Activated naive CD8-positive, alpha-beta T cell treated with anti-CD3 and anti-CD28 coated beads for 36 hours (primary cell): ENCODE measurements at places on chromosomes 16 and 17.
A peak's percentile ranks its signal among the peaks of the same experiment; 100 is the strongest.

- no peak for DNase-seq
Observed at GRCh38 chr16:53821957-53822625, 118.1 kb downstream of the FTO start.

DNA sequence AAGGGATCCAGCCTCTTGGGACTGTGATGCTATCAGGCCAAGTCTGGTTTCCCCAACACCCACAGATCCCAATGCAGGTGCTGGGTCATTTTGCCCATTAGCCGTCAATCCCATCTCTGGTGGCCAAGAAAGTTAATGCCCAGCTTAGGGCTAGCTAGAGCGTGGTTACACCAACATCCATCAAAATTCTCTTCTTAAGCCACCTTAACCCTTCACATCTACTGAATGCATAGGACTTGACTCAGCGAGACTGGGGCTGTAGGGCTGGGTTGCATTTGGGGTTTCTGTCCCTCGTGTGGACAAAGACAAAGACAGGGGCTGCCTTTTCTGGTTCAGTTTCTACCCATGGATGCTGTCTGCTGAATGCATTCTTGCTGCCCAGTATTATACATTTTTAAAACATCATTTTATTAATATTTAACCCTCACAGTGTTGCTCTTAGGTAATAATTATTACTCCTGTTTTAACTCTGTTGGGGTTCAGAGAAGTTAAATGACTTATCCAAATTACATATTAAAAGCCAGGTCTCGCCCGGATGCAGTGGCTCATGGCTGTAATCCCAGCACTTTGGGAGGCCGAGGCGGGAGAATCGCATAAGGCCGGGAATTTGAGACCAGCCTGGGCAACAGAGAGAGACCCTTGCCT is 141.1 kb upstream of the NOL11 start:
- DNase-seq = no peak

- peak; percentile 3 for DNase-seq
Observed at GRCh38 chr16:55370762-55371482, 46.9 kb downstream of the IRX6 start.

- DNase-seq = no peak
Observed at GRCh38 chr17:82394278-82394677, 22.7 kb downstream of the UTS2R start.

DNA sequence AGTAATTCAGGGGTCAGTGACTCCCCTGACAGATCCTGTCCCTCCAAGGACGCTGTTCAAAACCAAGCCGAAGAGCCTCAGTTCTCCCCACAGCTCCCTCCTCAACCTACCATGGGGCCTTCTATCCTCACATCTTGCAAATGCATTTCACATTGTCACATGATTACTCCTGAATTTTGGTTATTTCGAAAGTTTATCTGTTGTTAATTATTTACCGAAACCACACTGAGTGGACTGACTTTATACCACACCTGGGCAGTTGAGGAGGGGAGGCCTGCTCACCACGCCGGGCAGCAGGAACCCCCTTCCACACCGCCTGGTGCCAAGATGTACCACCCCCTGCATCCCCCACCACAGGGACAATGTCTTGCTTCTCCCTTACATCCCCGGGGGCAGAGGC is 4.7 kb downstream of the TIMP2 start:
- DNase-seq = no peak

GRCh38 chr16:12330946-12331345 is 354.4 kb downstream of the SNX29 start:
- no peak for DNase-seq

GRCh38 chr17:49965524-49965909 is 3.5 kb upstream of the DLX4 start:
- DNase-seq = no peak

- no peak for DNase-seq
Observed at GRCh38 chr17:36869856-36870719, 67.2 kb upstream of the LHX1 start.

GRCh38 chr16:24288516-24288915 is 32.4 kb downstream of the CACNG3 start:
- DNase-seq = no peak

- DNase-seq = no peak
Observed at GRCh38 chr16:79864781-79865391, 264.3 kb upstream of the MAF start.

GRCh38 chr16:8962393-8963009 is 1.2 kb downstream of the USP7 start:
- peak; percentile 58 for DNase-seq

DNA sequence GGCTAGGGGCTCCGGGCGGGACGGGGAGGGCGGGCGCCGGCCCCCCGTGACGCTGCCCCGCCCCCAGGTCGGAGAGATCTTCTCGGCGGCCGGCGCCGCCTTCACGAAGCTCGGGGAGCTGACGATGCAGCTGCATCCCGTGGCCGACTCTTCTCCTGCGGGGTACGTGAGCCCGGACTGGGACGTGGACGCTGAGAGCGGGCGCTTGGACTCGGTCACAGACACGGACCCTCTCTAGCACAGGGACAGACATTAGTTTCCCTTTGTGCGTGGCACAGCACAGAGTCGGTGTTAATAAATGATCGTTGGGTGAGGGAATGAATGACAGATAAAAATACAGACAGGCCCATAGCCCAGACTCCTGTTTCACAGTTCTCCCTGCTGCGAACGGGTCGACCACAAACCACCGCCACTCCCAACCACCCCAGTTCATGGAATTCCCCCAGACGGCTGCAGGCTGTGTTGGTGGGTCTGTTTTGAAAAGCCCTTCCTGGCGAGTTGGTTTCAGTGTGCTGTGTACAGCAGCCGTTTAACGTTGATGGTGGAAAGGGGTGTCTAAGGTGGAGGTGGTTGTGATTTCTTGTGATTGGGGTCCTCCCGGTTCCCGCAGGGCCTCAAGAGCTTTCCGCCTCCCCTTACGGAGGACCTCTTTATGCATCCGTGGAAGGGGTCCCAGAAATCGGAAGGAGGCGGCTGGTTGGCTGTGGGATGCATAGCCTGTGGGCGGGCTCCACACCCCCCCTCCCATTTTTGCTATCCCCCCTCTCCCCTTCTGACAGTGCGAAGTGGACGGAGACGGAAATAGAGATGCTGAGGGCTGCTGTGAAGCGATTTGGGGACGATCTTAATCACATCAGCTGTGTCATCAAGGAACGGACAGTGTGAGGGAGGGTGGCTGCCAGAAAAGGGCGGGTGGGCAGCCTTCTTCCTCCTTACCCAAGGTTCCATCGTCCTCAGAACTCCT is 2.9 kb downstream of the RNASEK start:
- DNase-seq = peak; percentile 85

DNA sequence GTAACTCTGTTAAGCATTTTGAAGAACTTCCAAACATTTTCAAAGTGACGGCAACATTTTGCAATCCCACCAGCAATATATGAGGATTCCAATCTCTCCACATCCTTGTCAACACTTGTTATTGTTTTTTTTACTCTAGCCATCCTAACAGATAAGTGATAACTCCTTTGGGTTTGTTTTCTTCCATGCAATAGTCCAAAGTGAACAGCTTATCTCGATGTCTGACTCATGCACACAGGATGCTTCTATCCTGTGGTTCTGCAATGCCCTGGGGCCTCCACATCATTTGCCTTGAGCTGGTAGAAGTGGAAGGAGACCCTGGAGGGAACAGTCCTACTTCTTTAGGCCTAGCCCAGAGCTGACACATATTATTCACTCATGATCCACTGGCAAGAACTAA is 13.0 kb downstream of the TLE7 start:
- no peak for DNase-seq

DNA sequence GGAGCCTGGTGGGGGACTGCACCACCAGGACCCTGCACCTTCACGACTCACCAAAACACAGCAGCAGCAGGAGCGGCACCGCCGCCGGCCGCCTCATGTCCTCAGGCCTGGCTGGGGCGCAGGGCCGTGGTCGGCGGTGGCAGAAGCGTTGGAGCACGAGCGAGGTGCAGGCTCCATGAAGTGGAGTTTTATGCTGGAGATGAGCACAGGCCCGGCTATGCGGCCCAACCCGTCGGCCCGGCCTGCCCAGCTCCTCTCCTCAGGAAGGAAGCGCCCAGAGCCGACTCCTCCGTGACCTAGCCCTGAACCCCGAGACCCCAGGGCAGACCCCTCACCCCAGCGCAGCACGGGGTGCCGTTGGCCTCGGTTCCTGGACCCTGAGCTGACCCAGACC is at the start of gene PRSS27:
Gene PRSS27 (minus strand): TSS at position 161 of the 394 bp plus-strand sequence. CDS start 64 bp downstream, at position 97.
- DNase-seq = no peak

DNA sequence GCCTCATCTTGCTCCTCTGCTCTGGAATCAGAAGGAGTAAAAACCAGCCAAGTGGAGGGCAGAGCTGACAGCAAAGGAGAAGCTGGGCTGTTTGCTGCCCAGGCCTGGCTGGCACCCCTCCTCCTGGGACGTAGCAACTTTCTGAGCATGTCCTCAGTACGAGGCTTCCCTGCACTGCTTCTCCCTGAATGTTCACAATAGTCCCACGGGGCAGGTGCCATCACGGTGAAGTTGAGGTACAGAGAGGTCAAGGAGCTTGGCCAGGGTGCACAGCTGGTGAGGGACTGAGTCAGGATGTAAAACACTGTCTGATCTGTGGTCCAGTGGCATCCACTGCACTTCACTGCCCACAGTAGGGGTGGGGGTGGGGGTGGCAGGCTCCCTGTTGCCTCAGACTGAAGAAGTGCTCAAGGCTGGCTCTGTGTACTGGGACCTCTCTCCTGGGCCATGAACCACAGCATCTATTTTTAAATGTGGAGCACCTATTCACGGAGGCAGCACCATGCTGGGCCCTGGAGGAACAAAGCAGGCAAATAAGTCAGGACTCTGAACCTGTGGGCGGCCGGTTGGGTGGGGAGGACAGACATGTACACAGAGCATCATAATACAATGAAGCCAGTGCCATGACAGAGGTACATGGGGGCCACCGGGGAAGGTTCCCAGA is 369.5 kb downstream of the SEC14L1 start:
- no peak for DNase-seq

DNA sequence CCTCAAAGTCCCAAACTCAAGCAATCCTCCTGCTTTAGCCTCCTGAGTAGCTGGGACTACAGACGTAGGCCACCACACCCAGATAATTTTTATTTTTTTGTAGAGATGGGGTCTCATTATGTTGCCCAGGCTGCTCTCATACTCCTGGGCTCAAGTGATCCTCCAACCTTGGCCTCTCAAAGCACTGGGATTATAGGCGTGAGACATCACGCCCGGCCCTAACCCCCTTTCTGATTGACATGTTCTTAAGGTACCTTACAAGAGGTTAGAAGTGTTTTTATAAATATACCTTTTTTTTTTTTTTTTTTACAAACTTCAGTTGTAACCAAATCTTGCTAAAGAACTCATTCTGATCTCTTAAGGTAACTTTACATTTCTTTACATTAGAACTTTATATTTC is 64.8 kb downstream of the GNA13 start:
- no peak for DNase-seq

DNA sequence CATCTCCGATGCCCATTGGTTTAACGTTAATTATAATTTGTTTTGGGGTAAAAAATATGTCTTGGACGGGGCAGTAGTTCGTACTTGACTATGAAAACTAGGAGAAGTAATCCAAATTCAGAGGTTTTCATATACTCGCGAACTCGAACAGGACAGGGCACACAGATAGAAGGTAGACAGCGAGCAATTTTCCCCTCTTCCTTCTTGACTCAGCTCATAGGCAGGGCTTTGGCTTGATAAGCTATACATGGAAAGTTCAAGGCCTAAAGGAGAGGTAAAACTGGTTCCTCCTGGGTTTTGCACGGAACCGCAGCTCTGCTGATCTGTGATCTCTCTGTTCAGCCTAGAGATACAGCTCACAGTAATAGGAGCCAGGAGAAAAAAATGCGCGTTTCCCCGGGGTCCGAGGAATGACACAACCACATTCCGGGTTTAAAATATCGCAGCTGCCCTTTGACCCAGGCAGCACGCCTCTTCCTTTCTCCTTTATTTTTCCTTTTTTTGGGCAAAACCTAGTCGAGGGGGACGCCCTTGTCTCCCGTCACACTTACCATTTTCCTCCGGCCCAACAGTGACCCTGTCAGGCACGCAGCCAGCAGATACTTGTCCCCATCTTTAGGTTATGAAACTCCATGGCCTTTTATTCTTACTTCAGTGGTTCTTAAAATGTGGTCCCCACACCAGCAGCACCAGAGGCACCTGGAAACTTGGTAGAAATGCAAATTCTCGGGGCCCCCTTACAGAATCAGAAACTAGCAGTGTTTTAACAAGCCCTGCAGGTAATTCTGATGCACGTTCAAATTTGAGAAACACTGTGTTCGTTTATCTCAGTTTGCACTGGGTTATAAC is 1.7 kb upstream of the LASP1 start:
- DNase-seq = peak; percentile 46

DNA sequence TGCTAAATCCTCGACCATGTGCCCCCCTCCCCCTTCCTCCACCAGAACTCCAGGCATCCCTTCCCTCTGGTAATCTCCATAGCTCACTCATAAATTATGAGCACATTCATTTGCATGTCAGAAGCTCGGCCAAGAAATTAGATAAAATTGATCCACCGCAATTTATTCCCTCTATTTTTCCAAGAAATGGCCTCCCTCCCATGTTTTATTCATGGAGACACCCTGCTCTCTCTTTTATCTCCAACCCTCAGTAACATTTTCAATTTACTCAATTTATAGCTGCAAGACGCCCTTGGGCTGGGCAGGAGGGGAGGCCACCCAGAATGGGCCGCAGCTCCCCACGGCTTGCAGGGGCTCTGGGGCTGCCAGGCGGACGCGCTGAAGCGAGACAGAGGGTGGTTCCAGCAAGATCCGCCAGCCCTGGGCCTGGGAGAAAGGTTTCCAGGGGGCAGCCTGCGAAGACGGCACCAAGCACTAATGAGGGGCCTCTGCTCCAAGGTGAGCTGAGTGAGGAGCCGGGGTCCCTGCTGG is 54.7 kb upstream of the ZNF423 start:
- DNase-seq = no peak

DNA sequence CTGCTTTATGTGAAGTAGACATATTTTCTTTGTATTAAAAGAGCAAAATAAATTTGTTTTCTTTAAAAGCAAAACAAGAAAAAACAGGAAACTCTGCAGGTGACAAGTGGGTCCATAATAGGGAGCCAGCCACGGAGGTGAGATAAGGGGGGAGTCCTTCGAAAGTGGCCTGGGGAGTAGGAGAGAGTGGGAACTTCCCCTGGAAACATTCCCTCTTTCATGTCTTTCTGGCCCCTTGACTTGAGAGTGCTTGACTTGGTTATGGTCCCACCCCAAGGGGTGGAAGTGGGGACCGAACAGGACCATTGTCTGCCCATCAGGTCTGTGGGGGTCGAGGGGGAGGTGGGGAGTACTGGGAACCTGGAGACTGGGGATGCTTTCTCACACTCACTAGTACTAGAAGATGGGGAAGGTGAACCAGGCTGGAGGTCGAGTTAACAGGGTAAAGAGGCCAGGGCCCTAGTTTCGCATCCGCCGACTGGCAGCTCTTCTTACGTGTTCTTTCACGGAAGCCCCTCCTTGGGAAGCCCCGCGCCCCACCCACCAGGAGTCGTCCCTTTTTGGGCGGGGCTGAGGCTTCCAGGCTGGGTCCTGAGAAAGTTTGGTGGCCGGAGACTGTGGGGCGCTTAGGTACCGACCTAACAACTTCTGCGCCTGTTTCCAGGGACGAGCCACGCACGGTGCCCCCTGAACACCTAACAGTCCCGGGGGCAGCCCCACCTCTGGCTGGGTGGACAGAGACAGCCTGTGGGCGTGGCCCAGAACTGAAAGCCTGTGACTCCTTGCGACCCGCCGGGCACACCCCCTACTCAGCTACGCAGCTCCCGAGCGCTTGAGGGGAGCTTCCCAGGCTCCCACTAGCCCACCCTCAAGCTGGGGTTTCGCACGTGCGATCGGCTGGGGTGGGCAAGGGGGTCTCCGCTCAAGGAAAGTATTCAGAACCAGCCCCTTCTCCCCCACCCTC is 790 bp downstream of the TRADD start:
- DNase-seq = peak; percentile 85
